Activated T-helper 1 cell treated with anti-CD3 and anti-CD28 coated beads, Interleukin-2, amount 50 U/mL, for 16 hours (primary cell): ENCODE measurements at places on chromosomes 13 and 19.

- no peak for DNase-seq
Measured at GRCh38 chr13:75704927-75705288, 68.8 kb downstream of the LMO7 start.

DNA sequence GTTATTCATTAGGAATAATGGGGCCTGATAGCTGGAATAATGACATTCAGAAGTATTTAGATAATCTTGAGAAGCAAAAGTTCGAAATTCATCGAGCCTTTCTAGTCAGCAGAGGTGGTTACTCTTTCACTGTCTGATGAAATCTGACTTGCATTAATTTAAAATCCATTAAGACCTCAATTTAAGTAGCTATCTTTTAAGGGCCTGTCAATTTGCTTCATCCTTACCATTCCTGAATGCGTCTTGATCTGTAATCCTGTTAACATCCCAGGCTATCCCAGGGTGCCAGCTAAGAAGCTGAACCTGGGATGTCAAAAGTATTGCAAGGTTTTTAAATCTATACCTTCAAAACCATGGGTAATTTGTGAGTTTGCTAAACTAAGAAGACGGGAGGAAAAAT is 1491.0 kb upstream of the MIR17HG start:
- DNase-seq: no peak

GRCh38 chr19:43623889-43624670 is 4.7 kb upstream of the ZNF428 start:
- no peak for DNase-seq

- DNase-seq: no peak
Measured at GRCh38 chr13:36417331-36417730, 15.0 kb upstream of the CCNA1 start.

DNA sequence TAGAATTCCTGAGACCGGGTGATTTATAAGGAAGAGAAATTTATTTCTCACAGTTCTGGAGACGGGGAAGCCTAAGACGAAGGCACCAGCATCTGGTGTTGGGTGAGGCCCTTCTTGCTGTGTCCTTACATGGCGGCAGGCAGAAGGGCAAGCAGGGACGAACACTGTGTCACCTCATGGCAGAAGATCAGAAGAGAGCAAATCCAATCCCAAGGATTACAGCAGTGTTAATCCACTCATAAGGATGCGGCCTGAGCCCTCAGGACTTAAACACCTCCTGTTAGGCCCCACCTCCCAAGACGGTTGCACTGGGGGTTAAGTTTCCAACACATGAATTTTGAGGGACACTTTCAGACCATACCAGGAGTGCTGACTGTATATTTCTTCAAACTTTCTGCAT is 6.7 kb upstream of the FBL start:
- DNase-seq: no peak

GRCh38 chr13:106517109-106517847 is 18.2 kb downstream of the EFNB2 start:
- DNase-seq: no peak

- no peak for DNase-seq
Measured at GRCh38 chr13:39209731-39210531, 171.7 kb downstream of the NHLRC3 start.

DNA sequence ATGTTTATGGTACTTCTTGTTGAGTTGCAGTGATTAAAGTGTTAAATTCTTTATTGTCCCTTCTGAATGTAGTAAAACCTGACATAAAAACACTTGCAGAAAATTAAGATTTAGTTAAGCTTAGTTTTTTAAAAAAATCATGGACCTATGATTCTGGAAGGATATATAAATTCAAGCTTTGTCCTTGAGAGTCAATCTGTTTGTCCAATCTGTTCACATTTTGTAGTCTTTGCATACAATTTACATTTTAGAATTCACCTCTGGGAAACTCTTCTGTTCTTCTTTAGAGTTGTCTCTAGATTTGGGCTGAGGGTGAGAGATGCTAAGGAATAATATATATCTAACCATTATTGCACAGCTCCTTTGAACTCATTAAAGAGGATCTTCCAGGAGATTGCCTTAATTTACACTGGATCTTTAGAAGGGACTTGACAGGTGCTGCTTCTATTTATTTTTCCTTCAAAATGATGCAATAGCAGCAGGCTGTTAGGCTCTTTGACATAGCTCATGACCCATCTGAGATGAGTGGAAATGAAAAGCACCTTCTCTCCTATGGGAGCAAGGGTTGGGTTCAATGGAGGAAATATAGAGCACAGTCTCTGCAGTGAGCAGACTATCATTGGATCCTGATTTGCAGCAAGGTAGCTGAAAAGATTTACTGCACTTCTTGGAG is 433.9 kb downstream of the GPC6 start:
- no peak for DNase-seq

GRCh38 chr13:47829690-47830089 is 171.4 kb downstream of the SUCLA2 start:
- no peak for DNase-seq

GRCh38 chr19:55703790-55704215 is 28.8 kb downstream of the EPN1 start:
- DNase-seq: no peak

GRCh38 chr13:113077566-113077952 is 28.0 kb upstream of the F7 start:
- no peak for DNase-seq

GRCh38 chr19:4557144-4557970 is 2.1 kb downstream of the SEMA6B start:
- no peak for DNase-seq

GRCh38 chr13:99969919-99970650 is 1.5 kb downstream of the ZIC5 start:
- DNase-seq: no peak

DNA sequence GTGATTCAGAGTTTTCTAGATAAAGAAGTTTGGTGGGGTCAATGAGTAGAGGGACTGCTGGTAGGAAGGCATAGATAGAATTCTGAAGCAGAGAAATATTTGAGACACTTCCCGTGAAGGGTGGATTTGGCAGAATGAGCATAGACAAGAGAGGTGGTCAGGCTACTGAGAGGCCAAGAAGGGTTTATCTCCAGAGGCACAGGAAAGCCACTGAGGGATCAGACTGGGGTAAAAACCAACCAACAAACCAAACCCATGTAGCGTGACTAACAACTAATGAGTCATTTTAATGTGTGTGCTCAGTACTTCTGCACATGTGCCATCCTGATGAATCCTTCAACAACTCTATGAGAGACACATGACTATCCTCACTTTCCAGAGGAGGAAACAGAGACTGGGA is 60.0 kb upstream of the SERP2 start:
- no peak for DNase-seq

- no peak for DNase-seq
Measured at GRCh38 chr19:50686310-50687032, 33.1 kb downstream of the SHANK1 start.

GRCh38 chr19:55676383-55676782 is 1.4 kb downstream of the EPN1 start:
- DNase-seq: no peak

- no peak for DNase-seq
Measured at GRCh38 chr13:80029170-80029569, 311.8 kb downstream of the SPRY2 start.

GRCh38 chr13:27825072-27825471 is 32.8 kb downstream of the GSX1 start:
- DNase-seq: no peak

DNA sequence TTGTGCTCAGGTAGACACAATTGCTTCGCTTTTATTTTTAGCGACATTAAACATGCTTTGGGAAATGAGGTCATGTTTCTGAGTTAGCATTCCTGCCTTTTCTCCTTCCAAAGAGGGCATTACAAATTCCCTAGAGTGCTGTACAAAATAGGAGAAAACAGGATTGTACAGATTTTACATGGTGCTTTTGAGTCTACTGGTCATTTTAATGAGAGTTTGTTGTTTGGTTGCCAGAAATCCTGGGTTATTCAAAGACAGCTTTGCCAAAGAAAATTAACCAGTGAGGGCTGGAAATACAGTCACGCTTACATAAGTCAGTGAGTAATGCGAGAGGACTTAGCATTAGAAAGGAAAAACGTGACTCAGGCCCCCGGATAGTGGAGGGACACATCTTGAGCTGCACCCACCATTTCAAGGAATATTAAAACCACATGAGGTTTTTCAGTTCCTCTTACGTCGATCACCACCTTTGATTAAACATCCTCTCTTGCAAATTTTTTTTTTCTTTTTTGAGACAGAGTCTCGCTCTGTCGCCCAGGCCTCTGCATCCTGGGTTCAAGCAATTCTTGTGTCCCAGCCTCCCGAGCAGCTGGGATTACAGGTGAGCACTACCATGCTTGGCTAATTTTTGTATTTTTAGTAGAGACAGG is 55.4 kb downstream of the SACS start:
- DNase-seq: peak; percentile 27

GRCh38 chr19:38736413-38737280 is 7.6 kb downstream of the CAPN12 start:
- no peak for DNase-seq

DNA sequence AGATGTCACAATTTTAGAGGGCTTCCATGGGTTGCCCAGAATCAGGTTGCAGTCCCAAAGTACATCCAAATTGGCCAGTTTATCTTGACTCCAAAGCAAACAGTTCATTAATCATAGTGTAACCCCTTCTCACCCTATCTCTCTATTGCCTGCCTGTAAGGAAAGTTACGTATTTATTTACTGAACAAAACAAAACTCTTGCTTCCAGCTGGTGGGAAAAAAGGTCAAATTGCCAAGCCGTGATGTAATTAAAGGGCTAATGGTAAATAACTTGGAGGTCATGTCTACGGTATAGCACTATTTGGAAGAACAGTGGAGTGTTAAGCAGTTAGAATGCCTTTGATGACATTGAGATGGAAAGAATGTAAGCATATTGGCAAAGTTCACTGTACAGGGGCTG is 214.0 kb downstream of the DLEU7 start:
- DNase-seq: no peak

DNA sequence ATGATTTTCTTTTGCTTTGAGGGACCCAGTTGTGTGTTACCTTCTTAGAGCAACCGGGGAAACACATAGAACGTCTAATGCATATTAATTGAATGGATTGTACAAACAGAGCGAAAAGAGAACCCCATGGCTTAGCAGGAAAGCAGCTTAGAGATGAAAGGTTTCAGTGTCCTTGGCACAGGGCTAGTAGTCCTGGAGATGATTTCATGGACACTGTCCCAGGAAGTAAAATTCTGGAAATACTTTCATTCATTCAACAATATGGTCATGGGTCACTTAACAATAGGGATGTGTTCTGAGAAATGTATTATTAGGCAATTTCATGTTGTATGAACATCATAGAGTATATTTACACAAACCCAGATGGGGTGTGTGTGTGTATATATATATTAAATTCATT is 9.7 kb upstream of the FUT2 start:
- no peak for DNase-seq

DNA sequence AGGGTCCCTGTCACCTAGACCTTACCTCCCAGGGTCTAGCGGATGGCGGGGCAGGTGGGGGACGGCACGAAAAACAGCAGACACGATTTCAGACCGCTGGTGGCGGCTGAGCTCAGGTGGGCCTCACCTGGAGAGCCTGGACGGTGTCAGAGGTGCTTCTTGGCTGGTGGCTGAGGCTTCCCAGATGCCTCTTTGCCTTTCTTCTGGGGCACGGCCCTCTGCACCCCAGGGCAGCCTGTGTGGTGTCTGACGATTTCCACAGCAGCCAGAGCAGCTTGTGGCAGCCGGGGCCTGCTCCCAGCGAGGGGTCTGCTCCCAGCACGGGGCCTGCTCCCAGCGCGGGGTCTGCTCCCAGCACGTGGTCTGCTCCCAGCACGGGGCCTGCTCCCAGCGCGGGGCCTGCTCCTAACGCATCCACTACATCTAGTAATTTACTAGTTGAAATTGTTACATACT is 66.7 kb downstream of the ATP11A start:
- no peak for DNase-seq

DNA sequence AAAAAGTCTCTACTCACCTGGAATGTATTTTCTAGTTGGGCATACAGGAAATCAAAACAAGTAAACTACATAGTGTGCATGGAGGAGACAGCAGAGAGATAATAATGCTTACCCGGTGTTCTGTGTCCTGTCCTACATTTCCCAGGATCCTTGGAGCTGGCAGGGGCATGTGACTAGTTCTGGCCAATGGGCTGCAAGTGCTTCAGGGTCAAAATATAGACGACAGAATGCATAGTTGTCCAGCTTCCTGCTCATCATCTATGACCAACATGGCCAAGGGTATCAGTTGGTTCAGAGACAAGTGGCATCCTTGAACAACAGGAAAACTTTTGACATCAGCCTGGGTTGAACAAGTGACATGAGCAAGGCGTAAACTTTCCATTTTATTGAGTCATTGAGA is 8.5 kb downstream of the ZNF317 start:
- no peak for DNase-seq

DNA sequence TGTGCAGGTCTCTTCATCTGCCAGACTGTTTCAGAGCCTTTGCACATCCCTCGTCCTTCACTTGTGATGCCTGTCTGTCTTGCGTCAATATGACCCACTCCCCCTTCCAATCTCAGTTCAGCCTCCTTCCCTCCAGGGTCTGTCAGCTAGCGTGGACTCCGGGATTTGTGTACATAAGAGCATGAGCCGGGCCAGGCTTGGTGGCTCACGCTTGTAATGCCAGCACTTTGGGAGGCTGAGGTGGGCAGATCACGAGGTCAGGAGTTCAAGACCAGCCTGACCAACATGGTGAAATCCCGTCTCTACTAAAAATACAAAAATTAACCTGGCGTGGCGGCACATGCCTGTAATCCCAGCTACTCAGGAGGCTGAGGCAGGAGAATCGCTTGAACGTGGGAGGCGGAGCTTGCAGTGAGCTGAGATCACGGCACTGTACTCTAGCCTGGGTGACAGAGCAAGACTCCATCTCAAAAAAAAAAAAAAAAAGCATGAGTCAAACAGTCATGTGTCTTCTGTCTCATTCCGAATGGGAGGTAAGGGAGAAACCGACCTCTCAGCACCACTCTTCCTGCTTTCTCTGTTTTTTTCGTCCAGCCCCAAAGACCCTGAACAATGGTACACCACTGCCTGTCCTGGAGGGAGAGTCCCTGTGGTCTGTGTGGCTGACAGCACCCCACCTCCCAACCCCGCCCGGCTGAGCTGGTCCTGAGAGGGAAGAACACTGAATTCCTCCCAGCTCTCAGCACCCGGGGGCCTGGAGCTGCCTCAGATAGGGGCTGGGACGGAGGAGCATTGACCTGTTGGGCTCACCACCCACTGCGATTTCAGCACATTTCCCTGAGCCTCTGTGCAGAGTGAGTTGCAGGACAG is 2.4 kb upstream of the SIGLEC9 start:
- DNase-seq: no peak

DNA sequence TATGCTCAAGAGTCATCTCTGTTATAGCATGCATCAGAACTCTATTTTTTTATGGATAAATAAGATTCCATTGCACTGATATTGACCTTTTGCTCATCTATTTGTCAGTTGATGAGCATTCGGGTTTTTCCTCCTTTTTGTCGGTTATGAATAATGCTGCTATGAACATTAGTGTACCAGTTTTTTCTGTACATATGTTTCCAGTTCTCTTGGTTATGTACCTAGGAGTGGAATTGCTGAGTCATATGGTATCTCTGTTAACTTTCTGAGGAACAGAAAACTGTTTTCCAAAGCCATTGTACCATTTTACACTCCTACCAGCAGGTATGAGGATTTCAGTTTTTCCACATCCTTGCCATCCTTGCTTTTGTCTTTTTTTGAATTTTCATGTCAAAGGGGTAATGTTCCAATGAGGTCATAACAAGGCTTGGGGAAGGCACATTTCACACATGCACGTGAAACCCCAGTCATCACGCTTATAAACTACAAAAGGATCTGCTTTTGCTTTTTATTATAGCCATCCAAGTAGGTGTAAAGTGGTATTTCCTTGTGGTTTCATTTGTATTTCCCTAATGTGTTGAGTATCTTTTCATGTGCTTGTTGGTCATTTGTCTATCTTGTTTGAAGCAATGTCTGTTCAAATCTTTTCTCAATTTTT is 14.6 kb downstream of the KBTBD7 start:
- DNase-seq: no peak

- no peak for DNase-seq
Measured at GRCh38 chr19:7500811-7501450, 12.1 kb upstream of the PEX11G start.
